ENCODE measurements at places on chromosomes 3 and 15.

DNA sequence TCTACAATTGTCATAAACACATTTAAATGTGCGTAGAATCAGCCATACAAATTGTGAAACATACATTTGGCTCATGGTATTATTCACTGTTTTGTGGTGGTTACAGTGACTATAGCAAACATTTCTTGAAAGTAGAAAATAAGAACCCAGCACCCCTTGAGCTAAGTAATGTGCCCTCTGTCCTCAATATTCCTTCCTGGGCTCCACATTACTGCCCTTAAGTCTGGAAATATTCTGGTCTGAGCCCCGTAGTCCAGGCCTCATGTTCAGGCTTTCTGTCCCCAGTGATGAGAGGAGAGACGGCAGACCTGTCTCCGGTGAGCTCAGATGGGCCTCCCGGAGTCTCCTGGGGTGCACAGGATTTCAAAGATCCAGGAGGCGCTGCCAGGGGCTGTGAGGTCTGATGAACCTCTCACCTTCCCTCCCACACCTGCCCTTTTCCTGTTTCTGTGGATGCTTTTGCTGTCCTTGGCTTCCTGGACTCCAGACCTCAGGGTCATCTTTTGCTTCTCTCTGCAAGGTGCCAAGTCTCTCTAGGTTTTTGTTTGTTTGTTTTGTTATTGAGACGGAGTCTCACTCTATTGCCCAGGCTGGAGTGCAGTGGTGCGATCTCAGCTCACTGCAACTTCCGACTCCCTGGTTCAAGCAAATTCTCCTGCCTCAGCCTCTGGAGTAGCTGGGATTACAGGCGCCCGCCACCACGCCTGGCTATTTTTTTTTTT lies 8.8 kb upstream of the MUC20 start:
- H3K4me1 ChIP-seq = no peaks in the 10 kb centered on the region
- no peak overlapping the region for H3K4me3 ChIP-seq
- H3K27me3 ChIP-seq = no peaks in the 10 kb centered on the region
- peaks cover 29% of the 10 kb centered on the region for H3K36me3 ChIP-seq
- DNase-seq = no peak
- H3K27ac ChIP-seq = no peak overlapping the region

DNA sequence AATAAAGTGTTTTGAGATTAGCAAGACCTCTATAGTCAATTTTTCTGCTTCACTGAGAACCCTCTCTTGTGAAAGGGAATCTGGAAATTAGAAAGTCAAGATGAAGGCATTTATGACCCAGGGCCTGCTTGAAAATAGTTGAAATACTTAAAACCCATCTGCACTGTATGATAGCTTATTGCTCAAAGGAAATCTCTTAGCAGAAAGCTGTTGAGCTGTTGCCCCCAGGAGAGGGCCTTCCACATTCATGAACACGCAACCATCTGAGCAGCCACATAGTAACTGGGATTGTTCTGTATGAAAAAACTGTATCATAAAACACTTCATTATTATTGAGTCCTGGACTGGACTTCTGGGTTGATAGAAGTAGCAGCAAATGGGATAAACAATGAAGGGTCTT lies 106.4 kb upstream of the PTX3 start:
- H3K36me3 ChIP-seq = no peaks in the 10 kb centered on the region
- no peak overlapping the region for H3K27ac ChIP-seq
- no peak for DNase-seq
- H3K27me3 ChIP-seq = no peaks in the 10 kb centered on the region

DNA sequence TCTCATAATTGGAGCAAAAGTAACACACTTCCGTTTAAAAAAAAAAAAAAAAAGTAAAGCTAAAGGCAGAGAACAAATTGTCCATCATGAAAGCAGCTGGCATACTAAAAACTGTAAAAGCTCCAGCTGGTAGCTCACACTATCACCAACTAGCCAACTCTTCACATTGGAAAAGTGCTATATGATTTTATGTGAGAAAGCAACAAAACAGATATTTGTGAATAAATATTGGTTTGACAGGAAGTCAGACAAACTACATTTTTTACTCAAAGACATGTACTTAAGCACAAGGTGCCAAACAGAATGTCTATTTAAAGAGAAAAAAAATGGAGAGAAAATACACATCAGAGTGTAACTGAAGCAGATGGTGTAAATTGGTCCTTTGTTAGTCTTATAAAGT lies 231.2 kb upstream of the CADM2 start:
- H3K27me3 ChIP-seq = no peaks in the 10 kb centered on the region
- no peak for DNase-seq
- no peak overlapping the region for H3K4me3 ChIP-seq
- no peaks in the 10 kb centered on the region for H3K4me1 ChIP-seq
- no peak overlapping the region for H3K27ac ChIP-seq

- no peak for DNase-seq
- peak overlapping the region; percentile 42 for H3K27ac ChIP-seq
- H3K4me1 ChIP-seq = no peaks in the 10 kb centered on the region
- H3K36me3 ChIP-seq = no peaks in the 10 kb centered on the region
These were observed 85.2 kb upstream of the PPIB start for GRCh38 chr15:64247906-64248541.

GRCh38 chr15:83115831-83116565 lies 8.6 kb downstream of the TM6SF1 start:
- no peak overlapping the region for H3K4me3 ChIP-seq
- H3K27ac ChIP-seq = no peak overlapping the region
- no peak for DNase-seq
- no peaks in the 10 kb centered on the region for H3K4me1 ChIP-seq
- no peaks in the 10 kb centered on the region for H3K27me3 ChIP-seq
- H3K36me3 ChIP-seq = peaks cover 12% of the 10 kb centered on the region

GRCh38 chr15:77138167-77138522 lies 67.2 kb upstream of the TSPAN3 start:
- peaks cover 3% of the 10 kb centered on the region for H3K36me3 ChIP-seq
- H3K4me1 ChIP-seq = no peaks in the 10 kb centered on the region
- H3K27me3 ChIP-seq = no peaks in the 10 kb centered on the region
- H3K27ac ChIP-seq = no peak overlapping the region
- H3K4me3 ChIP-seq = no peak overlapping the region

DNA sequence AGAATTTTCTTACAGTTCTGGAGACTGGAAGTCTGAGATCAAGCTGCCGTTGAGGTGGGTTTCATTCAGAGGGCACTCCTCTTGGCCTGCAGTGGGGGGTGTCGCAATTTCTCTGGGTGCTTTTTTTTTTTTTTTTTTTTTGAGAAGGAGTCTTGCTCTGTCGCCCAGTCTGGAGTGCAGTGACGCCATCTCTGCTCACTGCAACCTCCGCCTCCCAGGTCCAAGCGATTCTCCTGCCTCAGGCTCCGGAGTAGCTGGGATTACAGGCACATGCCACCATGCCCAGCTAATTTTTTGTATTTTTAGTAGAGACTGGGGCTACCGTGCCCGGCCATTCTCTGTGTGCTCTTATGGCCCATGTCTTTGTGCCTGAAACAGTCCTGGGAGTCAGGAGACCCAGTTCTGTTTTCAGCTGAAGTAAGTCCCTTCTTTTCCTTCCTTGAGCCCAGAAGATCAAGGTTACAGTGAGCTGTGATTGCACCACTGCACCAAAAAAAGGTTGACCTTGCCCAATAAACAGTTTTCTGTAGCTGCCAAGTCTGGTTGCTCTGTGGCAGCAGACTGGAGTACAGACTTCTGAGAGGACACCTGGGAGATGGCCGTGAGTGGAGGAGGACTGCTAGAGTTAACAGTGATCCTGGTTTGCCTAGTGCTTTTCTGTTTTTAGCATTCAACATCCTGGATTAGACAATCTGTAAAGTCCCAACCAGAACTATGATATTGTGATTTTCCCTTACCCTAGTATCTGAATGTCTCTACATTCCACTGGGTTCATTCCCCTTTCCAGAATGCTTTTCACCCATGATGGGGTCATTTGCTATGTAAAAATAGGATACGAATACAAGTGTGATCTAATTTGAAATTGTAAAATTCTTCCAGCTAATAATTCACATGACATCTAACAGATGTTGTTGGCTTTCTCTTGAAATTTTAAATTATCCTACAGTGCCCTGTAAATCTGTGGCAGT lies 76.6 kb upstream of the RNF7 start:
- no peaks in the 10 kb centered on the region for H3K36me3 ChIP-seq
- peaks cover 16% of the 10 kb centered on the region for H3K27me3 ChIP-seq
- H3K27ac ChIP-seq = no peak overlapping the region
